Stimulated activated naive CD4-positive, alpha-beta T cell (primary cell): ENCODE measurements at places on chromosomes 5 and 9.
A peak's percentile ranks its signal among the peaks of the same experiment; 100 is the strongest.

- DNase-seq: no peak
These were observed 45.8 kb downstream of the CDH10 start for GRCh38 chr5:24598956-24599355.

GRCh38 chr5:6469836-6470235, 21.2 kb downstream of the UBE2QL1 start:
- no peak for DNase-seq

DNA sequence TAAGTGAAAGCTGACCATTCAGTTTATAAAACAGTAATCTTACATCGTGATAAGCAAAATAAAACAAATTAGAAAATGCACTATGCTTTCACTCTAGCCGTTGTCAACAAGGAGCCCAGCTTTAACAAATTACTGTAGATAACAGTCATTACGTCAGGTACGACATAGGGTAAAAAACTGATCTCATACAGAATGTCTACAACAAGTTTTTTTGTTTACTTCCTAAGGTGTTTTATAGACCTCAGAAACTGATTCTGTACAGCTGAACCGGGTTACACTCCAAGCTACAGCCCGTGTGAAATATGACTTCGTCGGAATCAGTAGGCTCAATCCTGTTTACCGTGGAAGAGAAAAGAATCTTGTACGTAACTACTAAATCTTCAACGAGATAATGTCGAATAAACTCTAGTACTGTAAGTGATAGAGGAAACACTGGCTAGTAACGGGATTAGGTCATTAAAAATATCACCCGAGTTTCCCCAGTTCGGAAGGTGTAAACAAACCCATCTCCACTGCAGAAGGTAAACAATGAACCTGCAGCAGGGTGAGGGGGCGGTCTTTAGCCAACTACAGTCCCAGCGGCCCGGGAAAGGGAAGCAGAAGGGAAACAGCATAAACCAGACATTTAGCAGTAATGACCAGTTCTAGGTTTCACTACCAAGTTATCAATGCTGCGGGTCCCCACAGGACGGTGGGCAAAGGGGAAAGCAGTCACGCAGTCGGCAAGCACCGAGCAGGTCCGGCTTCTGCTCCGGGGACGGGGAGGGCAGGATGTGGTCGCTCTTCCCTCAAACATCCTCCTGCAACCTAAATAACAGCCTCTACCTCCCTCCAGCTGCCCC, 1.1 kb downstream of the RICTOR start:
- DNase-seq: peak; percentile 44

DNA sequence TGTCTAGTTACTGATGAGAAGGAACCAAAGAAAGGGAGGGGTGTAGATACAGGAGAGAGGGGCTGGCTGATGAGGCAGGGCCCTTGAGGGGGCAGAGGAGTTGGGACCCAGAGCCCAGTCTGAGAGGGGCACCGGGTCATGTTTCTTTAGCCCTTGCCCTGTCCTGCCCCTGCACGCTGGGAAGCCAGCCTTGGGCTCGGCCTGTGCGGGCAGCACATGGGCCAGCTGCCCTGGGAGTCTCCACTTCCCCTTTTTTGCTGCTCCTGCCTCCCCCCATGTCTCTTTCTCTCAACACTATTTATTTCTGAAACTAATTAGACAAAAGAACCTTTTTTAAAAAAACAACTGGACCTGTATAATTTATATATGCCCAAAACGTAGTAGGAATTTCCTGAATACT, 20.5 kb downstream of the MVB12B start:
- DNase-seq: no peak

GRCh38 chr9:130459941-130460669, 15.3 kb downstream of the ASS1 start:
- no peak for DNase-seq
